ENCODE measurements at places on chromosomes 11 and 22.

DNA sequence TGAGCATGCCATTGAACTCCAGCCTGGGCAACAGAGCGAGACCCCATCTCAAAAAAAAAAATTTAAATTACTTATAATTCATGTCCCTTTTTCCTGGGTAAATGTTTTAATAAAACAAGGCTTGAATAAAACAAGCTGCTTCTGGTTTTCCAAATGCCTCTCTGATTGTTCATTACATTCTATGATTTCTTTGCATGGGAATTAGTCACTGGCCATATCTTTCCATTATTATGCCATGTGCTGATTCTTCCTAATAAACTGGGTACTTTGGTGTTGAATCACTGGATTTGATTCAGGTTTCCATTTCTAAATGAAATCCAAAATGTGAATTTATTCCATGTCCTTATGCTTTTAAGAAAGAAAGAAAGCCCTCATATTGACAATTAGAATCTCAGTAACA lies 42.6 kb downstream of the ZNF215 start:
- no peak for DNase-seq

GRCh38 chr11:128058580-128059208 lies 528.7 kb downstream of the ETS1 start:
- no peak for DNase-seq

GRCh38 chr22:49021131-49021925 lies 806.3 kb downstream of the BRD1 start:
- no peak for DNase-seq

DNA sequence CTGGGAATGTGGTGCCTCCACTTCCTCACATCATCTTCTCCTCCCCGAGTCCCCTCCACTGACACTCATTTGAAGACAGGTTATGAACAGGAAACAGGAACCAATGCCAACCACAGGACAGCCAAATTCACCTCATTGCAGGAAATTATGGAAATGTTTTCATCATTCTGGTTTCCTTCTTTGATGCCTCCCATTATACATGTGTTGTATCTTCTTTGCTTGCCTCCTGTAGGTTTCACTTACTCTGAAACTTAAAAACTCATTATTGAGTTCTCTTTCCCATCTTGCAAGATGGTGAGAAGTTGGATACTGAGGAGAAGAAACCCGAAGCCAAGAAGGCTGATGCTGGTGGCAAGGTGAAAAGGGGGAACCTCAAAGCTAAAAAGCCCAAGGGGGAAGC lies 108.5 kb downstream of the PHF21B start:
- DNase-seq: no peak

- no peak for DNase-seq
Measured at GRCh38 chr11:70066628-70067027, 11.5 kb upstream of the ANO1 start.

DNA sequence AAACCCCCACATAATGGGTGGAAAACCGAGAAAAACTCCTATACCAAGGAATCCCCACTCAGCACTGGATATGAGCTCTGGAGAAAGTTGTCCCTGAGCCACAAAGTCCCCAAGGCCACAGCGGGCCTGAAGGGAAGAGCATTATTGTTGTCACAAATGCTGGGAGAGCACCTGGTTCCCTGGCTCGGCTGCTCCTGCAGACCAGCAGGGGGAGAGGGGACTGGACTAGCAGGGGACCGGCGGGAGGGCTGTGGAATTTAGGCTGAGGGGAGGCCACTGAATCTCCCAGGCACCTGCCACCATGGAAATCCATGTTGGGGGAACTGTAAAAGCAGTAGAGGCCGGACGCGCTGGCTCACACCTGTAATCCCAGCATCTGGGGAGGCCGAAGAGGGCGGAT lies 7.0 kb downstream of the PC start:
- DNase-seq: no peak

DNA sequence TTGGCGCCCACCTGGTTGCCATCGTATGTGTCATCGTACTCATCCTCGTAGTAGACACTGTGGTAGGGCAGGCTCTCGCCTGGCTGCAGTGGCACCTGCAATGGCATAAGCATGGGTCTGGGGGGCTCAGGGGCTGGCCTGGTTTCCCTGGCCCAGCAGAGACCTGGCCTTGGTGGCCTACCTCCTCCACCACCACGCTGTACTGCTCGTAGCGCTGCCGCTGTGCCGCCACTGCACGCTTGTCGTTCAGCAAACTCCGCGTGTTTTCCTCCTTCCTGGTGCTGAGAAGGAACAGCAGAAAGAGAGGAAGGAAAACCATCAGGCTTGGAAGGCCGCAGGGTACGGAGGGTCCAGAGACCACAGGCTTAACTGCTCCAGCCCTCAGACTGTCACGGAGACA lies 26.2 kb downstream of the UQCR10 start:
- no peak for DNase-seq

DNA sequence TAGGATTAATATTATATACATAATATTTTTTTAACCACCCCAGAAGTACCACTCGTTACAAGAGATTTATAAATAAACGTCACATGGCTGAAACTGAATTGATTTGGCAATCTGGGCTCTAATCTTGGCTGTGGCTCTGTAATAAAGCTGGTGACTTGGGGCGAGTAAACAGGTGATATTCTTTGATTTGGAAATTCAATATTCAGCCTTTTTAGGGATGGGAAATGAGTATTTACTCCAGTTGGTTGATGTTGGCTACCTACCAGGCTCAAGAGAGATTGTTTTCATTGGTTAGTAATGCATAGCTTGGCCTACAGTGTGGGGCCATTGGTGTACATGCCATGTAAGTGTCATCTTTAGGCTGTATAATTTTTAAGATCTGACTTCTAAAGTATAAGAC lies 117.7 kb upstream of the SORL1-AS1 start:
- no peak for DNase-seq

DNA sequence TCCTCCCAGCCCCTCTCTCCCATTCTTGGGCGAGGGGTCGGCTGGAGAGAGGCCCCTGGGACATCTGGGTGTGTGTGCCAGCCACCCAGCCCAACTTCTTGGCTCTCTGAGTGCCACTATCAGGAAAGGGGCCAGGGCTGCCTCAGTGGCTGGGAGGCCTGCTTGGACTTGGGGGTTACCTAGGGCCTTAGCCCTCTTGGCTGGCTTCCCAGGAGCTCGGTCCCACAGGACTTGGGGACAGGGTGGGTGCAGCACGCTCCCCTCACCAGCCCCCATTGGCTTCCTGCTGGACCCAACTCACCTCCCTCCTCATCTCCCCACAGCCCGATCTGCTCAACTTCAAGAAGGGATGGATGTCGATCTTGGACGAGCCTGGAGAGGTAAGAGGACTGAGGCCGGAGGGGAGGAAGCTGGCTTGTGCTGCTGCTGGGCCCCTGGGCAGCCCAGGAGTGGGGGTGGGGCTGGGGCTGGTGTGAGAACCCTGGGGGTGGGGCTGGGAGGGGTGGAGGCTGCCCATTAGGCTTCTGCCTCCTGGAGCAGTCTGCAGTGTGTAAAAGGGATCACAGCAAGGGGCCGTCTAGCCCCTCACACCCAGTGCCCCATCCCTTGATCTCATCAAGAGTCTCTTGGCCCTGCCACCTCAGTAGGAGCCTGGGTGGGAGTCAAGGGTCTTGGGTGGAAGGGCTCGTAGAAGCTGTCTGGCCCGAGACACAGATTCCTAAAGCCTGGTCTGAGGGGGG lies 54.8 kb downstream of the TRIOBP start:
- DNase-seq: no peak

- no peak for DNase-seq
Measured at GRCh38 chr22:37218399-37218770, 6.1 kb upstream of the SSTR3 start.

DNA sequence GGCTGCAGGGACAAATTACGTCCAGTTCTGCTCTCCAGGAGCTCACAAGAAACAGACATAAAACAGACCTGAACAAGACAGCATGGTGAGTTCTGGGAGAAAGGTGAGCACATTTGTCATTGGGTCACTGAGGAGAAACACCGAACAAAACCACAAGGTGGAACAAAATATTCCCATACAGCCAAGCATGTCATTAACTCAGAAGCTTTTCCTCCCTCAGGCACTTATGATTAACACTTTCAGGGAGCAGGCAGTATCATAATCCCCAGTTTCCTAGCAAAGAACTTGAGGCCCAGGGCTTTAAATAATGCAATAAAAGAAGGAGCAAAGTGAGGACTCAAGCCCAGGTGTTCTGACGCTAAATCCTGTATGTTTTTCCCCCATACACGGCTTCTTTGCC lies 43.0 kb downstream of the P4HA3 start:
- no peak for DNase-seq

- no peak for DNase-seq
Measured at GRCh38 chr22:31212783-31213629, 908 bp downstream of the LIMK2 start.

DNA sequence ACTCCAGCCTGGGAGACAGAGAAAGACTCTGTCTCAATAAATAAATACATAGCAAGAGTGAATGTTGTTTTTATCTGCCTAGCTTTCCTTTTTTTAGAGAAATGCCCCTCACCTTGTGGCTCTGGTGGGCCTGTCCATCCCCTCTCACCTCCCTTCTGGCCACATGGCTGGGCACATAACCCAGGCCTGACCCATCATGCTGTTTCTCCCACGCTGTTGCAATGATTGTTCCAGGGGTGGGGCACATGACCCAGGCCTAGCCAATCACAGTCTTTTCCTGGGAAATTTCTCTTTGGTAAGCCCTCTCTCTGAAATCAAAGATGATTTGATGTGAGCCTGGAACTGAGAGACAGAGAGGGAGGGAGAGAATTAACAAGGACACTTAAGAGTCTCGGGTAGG lies 5.5 kb upstream of the CYTH4 start:
- DNase-seq: no peak

- no peak for DNase-seq
Measured at GRCh38 chr11:96472085-96472484, 82.3 kb downstream of the JRKL start.

DNA sequence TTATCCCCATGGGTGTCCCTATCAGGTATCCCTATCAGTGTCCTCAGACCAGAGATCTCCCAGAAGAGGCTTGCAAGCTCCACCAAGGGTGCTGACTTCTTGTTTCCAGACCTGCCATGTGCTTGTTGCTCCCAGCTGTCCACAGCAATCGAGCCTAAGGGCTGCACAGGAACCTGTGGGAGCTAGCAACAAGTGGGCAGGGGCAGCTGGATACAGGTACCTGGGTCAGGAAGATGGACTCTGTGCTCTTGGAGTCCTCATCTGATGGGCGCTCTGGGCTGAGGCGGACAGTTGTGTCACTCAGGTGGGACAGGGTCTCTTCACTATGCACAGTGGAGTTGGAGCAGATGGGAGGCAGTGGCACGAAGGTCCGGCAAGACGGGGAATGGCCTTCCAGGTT lies 99.2 kb downstream of the RNF169 start:
- no peak for DNase-seq

- DNase-seq: no peak
Measured at GRCh38 chr11:70740488-70740851, 342.1 kb downstream of the CTTN start.

DNA sequence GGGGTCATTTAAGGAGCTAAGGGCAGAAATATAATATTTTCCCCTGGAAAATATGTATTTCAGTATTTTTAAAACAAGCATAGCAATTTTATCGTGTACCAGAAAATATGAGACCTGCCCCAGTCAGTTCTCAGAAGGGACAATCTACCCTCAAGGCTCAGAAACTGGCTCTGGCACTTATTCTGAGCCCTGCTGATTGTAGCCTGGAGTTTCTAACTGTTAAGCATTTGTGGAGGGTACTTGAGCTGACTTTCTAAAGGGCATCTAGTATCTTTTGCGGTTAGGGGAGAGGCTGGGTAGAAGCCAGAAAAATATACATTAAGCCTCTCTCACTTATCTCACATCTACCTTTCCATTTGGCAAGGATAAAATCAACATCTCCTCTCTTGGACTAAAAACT lies 71.3 kb upstream of the FSHB start:
- no peak for DNase-seq

GRCh38 chr11:134041791-134042696 lies 26.8 kb upstream of the JAM3 start:
- DNase-seq: no peak

DNA sequence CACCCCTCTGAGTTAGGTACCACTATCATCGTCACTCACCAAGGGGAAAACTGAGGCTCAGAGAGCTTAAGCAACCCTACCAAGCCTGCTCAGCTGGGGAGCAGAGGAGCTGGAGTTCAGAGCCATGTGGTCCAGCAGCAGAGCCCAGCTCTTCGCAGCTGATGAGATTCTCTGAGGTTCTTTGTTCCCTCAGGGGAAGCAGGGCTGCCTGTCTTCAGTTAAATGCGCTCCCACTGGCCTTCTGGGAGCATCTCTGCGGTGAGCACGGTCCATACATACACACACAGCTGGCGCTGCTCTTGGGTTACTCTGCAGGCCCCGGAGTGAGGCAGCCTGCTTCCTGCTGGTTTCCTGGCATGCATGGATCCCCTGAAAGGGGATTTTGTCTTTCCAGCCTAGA lies 5.2 kb upstream of the PTGDR2 start:
- no peak for DNase-seq
